ENCODE measurements at places on chromosomes 7 and 10.

- no peak overlapping the region for H3K27ac ChIP-seq
- no peaks in the 10 kb centered on the region for H3K36me3 ChIP-seq
- DNase-seq: no peak
- no peak overlapping the region for H3K4me3 ChIP-seq
- no peaks in the 10 kb centered on the region for H3K4me1 ChIP-seq
Measured at GRCh38 chr10:116385994-116386809, 41.4 kb upstream of the PNLIPRP3 start.

DNA sequence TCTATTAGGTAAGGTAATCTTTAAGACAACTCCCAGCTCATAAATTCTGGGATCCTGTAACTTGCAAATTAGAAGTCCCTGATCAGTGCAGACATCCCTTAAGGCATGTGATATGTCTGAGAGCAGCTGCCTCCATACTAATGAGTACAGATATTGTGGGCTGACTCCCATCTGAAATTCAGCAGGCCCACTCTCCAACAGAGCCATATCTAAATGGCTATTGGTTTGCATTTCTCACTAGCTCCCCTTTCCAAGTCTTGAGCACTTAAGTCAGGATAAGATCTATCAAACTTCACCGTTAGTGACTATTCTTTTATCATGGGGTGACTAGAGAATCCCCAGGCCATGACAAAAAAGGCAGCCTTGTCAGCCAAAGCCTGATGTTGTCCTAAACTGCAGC is 785.4 kb downstream of the IPMK start:
- H3K27ac ChIP-seq: no peak overlapping the region
- no peaks in the 10 kb centered on the region for H3K4me1 ChIP-seq
- H3K4me3 ChIP-seq: no peak overlapping the region
- H3K27me3 ChIP-seq: no peaks in the 10 kb centered on the region
- H3K36me3 ChIP-seq: no peaks in the 10 kb centered on the region
- no peak for DNase-seq

- H3K36me3 ChIP-seq: no peaks in the 10 kb centered on the region
- H3K27ac ChIP-seq: no peak overlapping the region
- no peaks in the 10 kb centered on the region for H3K27me3 ChIP-seq
- H3K4me3 ChIP-seq: no peak overlapping the region
- DNase-seq: no peak
- H3K4me1 ChIP-seq: no peaks in the 10 kb centered on the region
Measured at GRCh38 chr7:138433583-138434443, 26.2 kb upstream of the TRIM24 start.

- DNase-seq: no peak
- no peak overlapping the region for H3K27ac ChIP-seq
- no peaks in the 10 kb centered on the region for H3K4me1 ChIP-seq
Measured at GRCh38 chr10:75428434-75429158, 2.8 kb upstream of the LRMDA start.

- no peaks in the 10 kb centered on the region for H3K36me3 ChIP-seq
- no peak overlapping the region for H3K4me3 ChIP-seq
- H3K4me1 ChIP-seq: no peaks in the 10 kb centered on the region
- H3K27ac ChIP-seq: no peak overlapping the region
Measured at GRCh38 chr10:65528986-65529385, 1396.8 kb upstream of the LRRTM3 start.

DNA sequence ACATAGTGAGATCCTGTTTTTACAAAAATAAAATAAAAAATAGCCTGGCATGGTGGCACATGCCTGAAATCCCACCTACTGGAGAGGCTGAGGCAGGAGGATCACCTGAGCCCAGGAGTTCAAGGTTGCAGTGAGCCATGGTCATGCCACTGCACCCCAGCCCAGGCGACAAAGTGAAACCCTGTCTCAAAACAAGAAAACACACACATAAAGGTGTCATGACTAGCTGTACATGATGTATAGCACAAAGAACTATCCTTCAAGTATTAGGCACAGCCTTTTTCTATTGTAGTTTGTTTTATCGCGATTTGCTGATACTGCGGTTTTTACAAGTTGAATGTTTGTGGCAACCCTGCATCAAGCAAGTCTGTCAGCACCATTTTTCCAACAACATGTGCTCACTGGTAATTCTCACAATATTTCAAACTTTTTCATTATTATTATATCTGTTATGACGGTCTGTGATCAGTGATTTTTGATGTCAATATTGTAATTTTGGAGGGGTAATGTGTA is 11.5 kb upstream of the SNX13 start:
- H3K36me3 ChIP-seq: no peaks in the 10 kb centered on the region
- H3K27me3 ChIP-seq: peaks cover 4% of the 10 kb centered on the region
- H3K27ac ChIP-seq: no peak overlapping the region
- DNase-seq: peak; percentile 24

GRCh38 chr10:29495366-29495765 is 139.4 kb downstream of the SVIL start:
- H3K36me3 ChIP-seq: peaks cover 17% of the 10 kb centered on the region
- no peak for DNase-seq
- H3K4me1 ChIP-seq: peaks cover 6% of the 10 kb centered on the region
- no peak overlapping the region for H3K4me3 ChIP-seq
- no peaks in the 10 kb centered on the region for H3K27me3 ChIP-seq
- no peak overlapping the region for H3K27ac ChIP-seq

GRCh38 chr7:53743697-53744402 is 708.4 kb downstream of the POM121L12 start:
- no peak overlapping the region for H3K27ac ChIP-seq
- H3K4me3 ChIP-seq: no peak overlapping the region
- H3K36me3 ChIP-seq: no peaks in the 10 kb centered on the region
- no peaks in the 10 kb centered on the region for H3K27me3 ChIP-seq

DNA sequence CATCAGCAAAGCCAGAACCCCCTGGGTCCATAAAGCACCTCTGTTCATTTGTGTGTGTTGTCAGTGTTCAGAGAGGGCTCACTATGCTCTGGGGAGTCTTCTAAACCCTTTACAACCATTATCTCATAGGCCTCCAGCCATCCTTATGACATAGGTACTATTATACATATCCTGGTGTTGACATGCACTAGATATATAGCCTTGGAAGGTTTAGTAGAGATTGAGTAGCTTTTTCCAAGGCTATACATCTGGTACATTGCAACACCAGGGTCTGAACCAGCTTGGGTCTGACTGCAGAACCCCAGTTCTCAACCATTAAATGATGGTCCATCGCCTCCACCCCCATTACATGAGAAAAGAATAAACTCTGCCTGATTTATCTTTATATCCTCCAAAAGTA is 253.6 kb upstream of the MKLN1 start:
- no peak overlapping the region for H3K4me3 ChIP-seq
- peaks cover 62% of the 10 kb centered on the region for H3K4me1 ChIP-seq
- no peaks in the 10 kb centered on the region for H3K27me3 ChIP-seq
- H3K36me3 ChIP-seq: peaks cover 27% of the 10 kb centered on the region

DNA sequence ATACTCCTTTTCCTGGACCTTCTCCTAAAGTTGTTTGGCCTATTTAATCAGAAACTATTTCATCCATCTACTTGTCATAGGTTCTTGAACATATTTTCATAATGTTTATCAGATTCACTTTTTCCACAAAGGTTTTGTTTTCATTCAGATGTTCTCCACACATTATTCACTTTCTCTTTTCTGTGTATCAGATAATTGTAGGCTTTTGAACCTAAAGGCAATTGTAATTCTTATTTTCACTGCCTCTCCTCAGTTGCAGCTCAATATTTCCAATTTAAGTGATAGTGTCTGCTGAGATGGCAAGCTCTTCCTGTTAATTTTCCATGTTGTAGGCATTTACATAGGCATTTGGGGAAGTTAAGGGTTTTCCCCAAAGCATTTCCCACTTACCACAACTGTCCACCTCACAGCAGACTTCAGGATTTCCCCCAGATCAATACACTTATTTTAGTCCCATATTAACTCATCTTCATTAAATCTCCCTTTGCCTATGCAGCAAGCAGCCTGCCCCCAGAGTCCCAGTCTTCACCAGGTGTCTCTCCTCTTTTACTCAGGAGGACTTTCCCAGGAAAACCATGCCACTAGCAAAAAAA is 12.3 kb upstream of the IKZF1 start:
- H3K4me3 ChIP-seq: peak overlapping the region; percentile 48
- H3K27me3 ChIP-seq: no peaks in the 10 kb centered on the region
- H3K27ac ChIP-seq: peak overlapping the region; percentile 76
- H3K36me3 ChIP-seq: no peaks in the 10 kb centered on the region
- peaks cover 32% of the 10 kb centered on the region for H3K4me1 ChIP-seq

- no peak for DNase-seq
- H3K27ac ChIP-seq: no peak overlapping the region
- no peaks in the 10 kb centered on the region for H3K36me3 ChIP-seq
- H3K27me3 ChIP-seq: peaks cover 56% of the 10 kb centered on the region
- H3K4me1 ChIP-seq: peaks cover 10% of the 10 kb centered on the region
Measured at GRCh38 chr10:71213761-71214440, 1.5 kb downstream of the UNC5B start.

GRCh38 chr7:108360058-108360800 is 96.0 kb downstream of the NRCAM start:
- H3K27me3 ChIP-seq: peaks cover 3% of the 10 kb centered on the region
- H3K27ac ChIP-seq: no peak overlapping the region
- no peaks in the 10 kb centered on the region for H3K36me3 ChIP-seq
- H3K4me3 ChIP-seq: no peak overlapping the region
- no peak for DNase-seq
- no peaks in the 10 kb centered on the region for H3K4me1 ChIP-seq

- DNase-seq: no peak
- H3K36me3 ChIP-seq: no peaks in the 10 kb centered on the region
- no peaks in the 10 kb centered on the region for H3K4me1 ChIP-seq
- H3K4me3 ChIP-seq: no peak overlapping the region
Measured at GRCh38 chr10:71590781-71591350, 128.7 kb downstream of the C10orf105 start.

DNA sequence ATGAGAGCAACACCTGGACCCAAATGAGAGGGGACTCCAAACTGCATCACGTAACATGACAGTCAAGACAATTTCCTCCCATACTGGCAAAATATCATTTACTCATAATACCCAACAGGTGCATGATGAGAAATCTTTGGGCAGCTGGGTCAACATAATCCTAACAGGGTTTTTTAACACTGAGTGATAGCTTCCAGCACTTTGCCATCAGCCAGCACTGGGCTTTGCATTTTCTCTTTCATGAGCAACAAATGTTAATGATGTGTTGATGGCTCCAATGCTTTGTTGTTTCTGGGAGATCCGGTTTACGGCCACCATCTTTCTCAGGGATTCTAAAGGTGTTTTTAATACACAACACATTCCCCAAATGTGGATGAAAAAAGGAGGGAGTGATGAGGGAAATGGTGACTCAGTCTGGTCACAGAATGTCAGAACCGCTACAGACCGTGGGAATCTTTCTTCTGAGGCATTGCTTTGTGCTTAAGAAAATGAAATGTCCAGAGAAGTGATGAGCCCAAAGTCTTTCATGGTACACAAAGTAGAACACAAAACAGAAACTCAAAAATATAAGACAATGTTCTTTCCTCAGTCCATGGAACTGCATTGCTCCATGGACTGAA is 705.7 kb upstream of the IGFBP3 start:
- no peaks in the 10 kb centered on the region for H3K4me1 ChIP-seq
- no peaks in the 10 kb centered on the region for H3K27me3 ChIP-seq
- H3K36me3 ChIP-seq: no peaks in the 10 kb centered on the region
- no peak overlapping the region for H3K27ac ChIP-seq
- DNase-seq: no peak
- no peak overlapping the region for H3K4me3 ChIP-seq

GRCh38 chr7:151637781-151638261 is 118.1 kb upstream of the RHEB start:
- H3K4me1 ChIP-seq: peaks cover 9% of the 10 kb centered on the region
- H3K27me3 ChIP-seq: no peaks in the 10 kb centered on the region
- DNase-seq: no peak
- peaks cover 4% of the 10 kb centered on the region for H3K36me3 ChIP-seq

DNA sequence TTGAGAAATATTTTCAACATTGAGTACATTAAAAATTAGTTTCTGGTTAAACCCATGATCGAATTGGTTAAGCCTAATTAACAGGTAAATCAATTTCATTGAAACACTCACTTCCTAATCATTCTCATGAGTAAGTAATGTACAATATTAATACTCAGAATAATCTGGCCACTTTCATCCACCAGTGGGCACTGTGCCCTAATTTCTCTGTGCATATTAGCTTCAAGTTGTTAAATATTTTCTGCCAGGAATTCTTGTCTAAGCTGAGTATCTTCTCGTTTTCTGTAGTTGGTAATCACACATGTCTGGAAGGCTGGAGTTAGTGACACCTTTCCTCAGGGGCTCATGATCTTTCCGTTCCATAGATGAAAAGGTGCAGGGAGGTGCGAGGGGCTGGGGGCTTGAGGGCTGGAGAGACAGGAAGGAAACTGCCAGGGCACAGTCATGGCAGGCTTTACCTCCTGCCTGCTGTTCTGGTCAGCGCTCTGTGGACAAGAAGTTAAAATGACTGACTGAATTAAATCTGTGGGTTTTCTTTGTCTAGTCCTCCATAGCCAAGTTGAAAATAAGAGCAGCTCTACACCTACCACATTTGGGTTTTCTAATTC is 71.9 kb downstream of the WIPF3 start:
- no peak overlapping the region for H3K27ac ChIP-seq
- H3K36me3 ChIP-seq: no peaks in the 10 kb centered on the region
- H3K4me1 ChIP-seq: peaks cover 5% of the 10 kb centered on the region

GRCh38 chr10:97454330-97455036 is 8.5 kb downstream of the ZDHHC16 start:
- H3K4me3 ChIP-seq: peak overlapping the region; percentile 29
- peaks cover 38% of the 10 kb centered on the region for H3K4me1 ChIP-seq
- H3K27ac ChIP-seq: peak overlapping the region; percentile 98
- peaks cover 64% of the 10 kb centered on the region for H3K36me3 ChIP-seq

- no peaks in the 10 kb centered on the region for H3K27me3 ChIP-seq
- H3K36me3 ChIP-seq: no peaks in the 10 kb centered on the region
Measured at GRCh38 chr10:68239596-68240150, 7.8 kb upstream of the ATOH7 start.

DNA sequence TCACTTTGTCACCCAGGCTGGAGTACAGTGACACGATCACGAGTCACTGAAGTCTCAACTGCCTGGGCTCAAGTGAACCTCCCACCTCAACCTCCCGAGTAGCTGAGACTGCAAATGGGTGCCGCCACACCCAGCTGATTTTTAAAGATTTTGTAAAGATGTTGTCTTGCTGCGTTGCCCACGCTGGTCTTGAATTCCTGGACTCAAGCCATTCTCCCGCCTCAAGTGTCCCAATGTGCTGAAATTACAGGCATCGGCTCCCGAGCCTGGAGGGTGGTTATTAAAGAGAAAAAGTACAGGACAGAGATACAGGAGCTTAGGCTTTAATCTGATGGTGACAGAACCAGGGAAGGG is 55.1 kb downstream of the KCTD7 start:
- peaks cover 26% of the 10 kb centered on the region for H3K4me1 ChIP-seq
- H3K36me3 ChIP-seq: peaks cover 12% of the 10 kb centered on the region
- H3K4me3 ChIP-seq: peak overlapping the region; percentile 13
- H3K27ac ChIP-seq: no peak overlapping the region
- no peak for DNase-seq

DNA sequence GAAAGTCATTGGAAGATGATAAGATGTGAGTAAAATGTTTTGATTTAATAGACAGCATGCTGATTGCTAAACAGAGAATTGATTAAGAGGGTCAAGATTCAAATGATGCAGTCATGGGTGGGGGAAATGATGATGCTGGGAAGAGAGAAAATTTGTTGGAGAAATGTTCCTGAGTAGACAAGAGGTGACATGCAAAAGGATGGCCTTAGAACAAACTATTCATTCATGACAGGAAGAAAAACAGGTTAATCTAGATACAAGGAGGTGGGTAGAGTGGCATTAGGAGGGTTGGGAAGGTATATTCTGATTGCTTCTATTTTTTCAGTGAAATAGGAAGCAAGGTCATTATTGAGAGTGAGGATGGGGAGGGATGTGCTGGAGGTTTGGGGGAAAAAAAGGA is 146.7 kb downstream of the SEM1 start:
- H3K4me3 ChIP-seq: no peak overlapping the region
- H3K4me1 ChIP-seq: no peaks in the 10 kb centered on the region
- no peak overlapping the region for H3K27ac ChIP-seq
- DNase-seq: no peak
- H3K36me3 ChIP-seq: no peaks in the 10 kb centered on the region
- H3K27me3 ChIP-seq: peaks cover 1% of the 10 kb centered on the region

Data from activated CD4-positive, alpha-beta T cell treated with anti-CD3 and anti-CD28 coated beads for 36 hours (primary cell).